EH (cell line): ENCODE measurements at places on chromosomes 6 and 20.

DNA sequence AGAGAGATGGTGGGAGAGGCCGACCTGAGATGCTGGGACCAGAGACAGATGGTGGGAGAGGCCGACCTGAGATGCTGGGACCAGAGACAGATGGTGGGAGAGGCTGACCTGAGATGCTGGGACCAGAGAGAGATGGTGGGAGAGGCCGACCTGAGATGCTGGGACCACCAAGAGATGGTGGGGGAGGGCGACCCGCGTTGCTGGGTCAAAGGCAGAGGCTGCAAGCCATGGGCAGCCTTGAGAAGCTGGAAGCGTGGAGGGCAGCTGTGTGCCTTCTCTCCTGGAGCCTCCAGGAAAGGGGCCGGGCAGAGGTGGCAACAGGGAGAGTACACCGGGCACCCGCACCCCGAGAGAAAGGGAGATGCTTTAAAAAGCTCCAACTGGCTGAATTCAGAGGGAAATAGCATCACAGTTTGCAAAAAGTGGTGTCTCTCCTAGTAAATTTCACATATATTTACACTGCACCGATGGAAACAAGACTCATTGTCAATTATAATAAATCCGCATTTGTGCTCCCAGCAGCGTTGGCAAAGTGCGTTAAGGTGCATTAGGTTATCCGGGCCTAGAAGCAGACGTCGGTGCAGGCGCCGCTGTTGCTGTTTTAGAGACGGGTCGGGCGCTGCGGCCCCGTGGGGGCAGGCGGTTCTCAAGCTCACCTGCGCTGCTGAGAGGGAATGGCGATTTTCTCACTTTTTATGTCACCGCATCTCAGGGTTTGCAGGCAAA is 132.4 kb downstream of the DLL1 start:
- DNase-seq = no peak

DNA sequence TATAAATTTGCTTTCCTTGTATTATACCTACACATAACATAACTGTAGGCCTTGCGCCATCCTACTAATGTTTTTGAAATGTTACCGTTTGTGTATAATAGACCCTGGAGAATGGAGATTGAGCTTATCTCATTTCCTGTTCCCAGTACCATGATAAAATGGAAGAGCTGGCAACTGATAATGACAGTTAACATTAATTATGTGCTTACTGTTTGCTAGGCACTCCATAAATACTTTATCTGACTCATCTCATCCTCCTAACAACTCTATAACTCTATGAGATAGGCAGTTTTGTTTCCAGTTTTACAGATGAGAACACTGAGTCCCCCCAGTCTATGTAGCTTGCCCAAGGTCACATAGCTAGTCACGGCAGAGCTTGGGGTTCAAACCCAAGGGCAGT is 396.7 kb downstream of the SYNE1 start:
- no peak for DNase-seq

DNA sequence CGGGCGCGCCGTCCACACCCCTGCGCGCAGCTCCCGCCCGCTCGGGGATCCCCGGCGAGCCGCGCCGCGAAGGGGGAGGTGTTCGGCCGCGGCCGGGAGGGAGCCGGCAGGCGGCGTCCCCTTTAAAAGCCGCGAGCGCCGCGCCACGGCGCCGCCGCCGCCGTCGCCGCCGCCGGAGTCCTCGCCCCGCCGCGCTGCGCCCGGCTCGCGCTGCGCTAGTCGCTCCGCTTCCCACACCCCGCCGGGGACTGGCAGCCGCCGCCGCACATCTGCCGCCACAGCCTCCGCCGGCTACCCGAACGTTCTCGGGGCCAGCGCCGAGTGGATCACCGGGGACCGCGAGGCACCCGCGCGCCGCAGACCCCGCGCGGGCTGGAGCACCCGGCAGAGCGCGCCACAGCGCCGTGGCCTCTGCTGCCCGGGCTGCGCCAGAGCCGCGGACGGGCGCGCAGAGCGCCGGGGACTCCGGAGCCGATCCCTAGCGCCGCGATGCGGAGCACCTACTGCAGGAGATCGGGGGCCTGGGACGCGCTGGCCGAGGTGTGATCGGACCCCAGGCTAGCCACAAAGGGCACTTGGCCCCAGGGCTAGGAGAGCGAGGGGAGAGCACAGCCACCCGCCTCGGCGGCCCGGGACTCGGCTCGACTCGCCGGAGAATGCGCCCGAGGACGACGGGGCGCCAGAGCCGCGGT is at the start of gene BMP2:
Gene BMP2, plus strand, starts transcription at position 151 of the 692 bp plus-strand sequence. CDS start 2,441 bp downstream, outside the sequence.
- peak; percentile 50 for DNase-seq

DNA sequence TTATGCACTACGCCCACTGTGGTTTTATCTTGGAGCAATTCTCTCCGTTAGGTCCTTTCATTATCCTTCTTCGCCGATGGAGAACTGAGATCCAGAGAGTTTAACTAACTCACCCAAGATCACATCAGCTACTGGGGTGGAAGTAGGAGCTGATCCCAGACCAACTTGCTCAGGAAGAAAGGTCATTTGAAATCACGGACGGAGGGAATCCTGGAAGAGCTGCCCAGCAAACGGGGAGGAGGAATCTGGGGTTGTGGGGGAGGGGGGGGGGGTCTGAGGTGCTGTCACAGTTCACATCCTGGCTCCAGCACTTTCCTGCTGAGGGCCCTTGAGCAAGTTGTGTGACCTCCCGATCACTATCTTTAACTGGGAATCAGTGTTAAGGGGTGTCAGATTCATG is 62.0 kb downstream of the NPEPL1 start:
- DNase-seq = no peak

GRCh38 chr20:45087814-45088213 is 13.1 kb downstream of the KCNS1 start:
- DNase-seq = peak; percentile 66

DNA sequence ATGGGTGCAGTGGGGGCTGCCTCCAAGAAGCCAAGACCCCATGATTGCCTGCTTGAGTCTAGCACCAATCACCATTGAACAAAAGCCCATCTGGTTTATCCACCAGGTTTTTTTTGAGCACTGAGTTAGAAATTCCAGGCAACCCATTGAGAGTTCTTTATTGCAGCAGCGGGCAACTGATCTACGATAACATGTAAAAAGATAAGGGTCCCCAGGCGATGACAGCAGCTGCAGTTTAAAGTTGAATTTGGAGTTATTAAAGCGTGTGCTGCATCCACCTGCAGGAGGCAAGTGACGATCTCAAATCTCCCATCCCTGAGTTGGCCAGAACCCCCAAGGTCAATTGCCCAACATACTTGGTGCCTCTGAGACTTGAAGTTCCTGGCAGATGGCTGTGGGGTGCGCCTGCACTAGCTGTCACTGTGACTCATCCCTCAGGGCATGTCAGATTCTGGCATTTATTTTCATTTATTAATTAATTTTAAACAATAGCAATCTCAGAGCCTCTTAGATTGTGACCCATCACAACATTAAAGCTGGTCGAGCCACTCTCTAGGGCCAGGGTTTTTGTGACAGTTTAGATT is 290.4 kb upstream of the SULF2 start:
- peak; percentile 28 for DNase-seq

GRCh38 chr6:68192988-68193387 is 442.1 kb upstream of the ADGRB3 start:
- DNase-seq = no peak

GRCh38 chr20:5841522-5841921 is 91.3 kb downstream of the SHLD1 start:
- DNase-seq = no peak

DNA sequence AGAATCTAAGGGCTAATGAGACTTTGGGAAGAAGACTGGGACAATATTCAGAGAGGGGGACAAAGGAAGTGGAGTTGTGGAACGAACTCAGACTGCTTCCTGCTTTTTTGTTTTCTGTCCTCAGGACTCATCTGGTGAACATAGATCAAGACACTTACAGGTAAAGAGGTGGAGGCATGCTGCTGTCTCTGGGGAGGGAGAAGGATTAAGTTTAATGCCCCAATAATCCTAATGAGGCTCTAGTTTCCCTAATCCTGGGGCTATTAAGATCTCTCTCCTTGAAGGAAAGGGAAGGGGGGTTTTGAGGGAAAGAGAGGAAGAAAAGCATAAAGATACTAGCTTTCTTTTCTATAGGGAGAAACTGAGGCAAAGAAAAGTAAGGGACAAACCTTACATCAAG is 4.6 kb downstream of the MSH5 start:
- DNase-seq = no peak

DNA sequence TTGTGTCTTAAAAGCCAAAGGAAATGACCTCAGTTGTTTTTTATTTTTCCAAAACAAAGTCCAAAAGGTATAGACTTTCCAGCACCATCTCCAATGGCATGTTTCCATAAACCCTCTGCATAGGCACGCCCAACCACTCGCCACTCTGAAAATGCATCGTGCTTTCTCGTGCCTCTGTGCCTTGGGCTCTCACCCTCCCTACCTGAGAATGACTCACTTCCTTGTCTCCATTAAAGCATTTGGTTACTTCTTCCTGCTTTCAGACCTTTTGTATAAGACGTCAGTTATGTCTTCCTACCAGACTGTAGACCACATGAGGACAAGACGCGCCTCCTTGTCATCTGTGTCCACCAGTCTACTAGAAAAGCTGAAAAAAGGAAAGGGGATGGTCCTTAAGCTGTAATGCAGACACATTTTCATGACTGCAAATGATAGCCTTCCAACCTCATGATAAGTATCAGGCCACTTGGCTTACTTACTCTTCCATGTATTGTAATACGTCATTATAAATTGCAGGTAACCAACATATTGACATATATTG is 61.2 kb upstream of the CDYL start:
- DNase-seq = no peak

DNA sequence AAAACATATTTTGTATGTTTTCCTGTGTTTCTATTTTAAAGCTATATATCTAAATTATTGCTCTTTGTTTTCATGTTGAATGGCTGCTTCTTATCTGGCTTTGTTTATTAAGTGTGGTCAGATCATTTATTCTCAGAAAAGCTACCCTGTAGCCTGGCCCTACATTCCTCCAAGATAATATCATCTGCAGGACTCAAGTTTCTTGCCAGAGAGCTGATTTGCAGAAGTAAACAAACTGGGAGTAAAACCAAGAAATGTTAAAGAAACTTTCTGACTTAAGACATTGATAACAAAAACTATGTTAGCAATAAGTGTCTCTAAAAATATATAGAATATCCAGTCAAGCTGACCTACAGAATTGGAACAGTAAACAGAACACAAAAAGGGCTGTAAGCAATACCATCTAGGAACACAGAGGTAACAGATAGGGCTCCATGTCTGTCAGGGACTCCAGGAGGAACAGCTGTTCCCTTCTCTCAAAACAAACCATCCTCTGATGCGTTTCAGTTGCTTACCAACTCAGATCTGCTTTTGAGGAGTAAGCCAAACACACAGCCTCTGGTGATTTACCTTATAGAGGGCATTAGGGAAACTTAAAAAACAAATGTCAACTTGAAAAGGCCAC is 17.5 kb upstream of the CEP85L start:
- DNase-seq = peak; percentile 79

DNA sequence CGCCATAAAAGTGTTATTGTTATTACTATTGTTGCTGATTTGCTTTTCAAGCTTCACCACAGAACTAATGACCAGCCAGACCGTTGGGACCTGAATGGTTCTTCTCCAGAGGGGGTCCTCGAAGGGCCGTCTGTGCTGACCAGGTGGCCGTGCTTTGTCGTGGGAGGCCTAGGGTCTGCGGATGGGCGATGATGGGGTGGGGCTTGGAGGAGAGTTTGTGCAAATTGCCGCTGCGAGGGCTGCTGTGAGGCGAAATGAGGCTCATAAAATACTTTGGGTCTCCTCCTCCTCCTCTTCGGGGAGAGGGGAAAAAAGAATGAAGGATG is 6.0 kb upstream of the ZBTB22 start:
- DNase-seq = no peak

DNA sequence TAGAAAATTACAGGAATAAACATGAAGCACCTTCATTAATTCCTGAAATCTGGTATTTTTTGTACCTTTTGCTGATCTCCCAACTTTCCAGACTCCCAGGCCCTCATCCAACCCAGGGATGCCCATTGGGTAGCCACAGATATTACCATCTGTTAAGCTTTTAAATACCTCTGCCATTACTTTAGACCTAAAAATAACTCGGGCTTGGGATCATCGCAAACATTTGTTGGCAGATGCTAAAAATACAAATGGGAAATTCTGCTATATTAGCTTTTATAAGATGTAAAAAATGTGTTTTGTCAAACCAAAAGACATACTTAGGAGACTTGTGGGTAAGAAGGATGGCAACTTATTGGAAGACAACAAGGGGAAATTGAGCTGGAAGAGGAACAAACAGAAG is 376.1 kb downstream of the CENPW start:
- peak; percentile 80 for DNase-seq

GRCh38 chr6:29486577-29486976 is 1.2 kb downstream of the MAS1L start:
- no peak for DNase-seq

GRCh38 chr6:162181111-162181510 is 546.5 kb downstream of the PRKN start:
- DNase-seq = no peak

- no peak for DNase-seq
Measured at GRCh38 chr6:157406661-157407060, 25.7 kb downstream of the ZDHHC14 start.

GRCh38 chr6:19891451-19891850 is 54.3 kb downstream of the ID4 start:
- DNase-seq = no peak

- no peak for DNase-seq
Measured at GRCh38 chr6:40634429-40634828, 47.3 kb upstream of the LRFN2 start.

- DNase-seq = no peak
Measured at GRCh38 chr6:163333038-163333437, 81.5 kb upstream of the QKI start.

DNA sequence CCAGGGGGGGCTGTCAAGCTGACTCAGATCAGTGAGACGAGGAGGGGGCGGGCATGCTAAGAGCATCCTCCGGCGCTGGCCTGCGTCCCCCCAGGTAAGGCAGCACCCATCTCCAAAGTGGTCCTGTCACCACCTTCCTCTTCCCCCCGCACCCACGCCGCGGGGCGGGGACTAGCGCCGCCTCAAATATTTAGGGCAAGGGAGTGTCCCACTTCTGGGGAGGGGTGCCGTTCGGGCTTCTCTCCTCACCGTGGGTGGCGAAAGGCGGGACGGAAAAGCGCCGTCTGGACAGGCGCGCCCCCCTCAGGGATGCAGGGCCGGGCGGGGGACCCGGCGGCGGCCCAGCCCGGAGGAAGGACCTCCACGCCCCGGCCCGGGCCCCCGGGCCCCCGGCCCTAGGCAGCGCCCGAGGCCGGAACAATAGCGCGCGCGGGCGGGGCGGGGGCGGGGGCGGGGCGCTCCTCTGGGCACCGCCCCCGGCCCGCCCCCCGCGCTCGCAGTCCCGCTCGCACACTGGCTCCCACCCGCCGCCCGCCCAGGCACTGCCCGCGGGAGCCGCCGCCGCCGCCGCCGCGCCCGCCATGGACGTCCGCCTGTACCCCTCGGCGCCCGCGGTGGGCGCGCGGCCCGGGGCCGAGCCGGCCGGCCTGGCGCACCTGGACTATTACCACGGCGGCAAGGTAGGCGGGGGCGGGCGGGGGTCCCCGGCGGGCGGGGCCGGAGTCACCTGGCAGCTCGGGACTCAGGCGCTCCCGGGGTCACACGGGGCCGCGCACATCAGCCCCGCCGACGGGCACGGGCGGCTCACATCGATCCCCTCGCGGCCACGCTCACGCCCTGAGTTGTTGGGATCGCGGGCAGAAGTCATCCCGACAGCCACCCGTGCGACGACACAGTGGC is at the start of gene TOX2:
Gene TOX2, plus strand, starts transcription at position 542 of the 900 bp plus-strand sequence. Its CDS starts 40 bp downstream, at position 582.
- peak; percentile 70 for DNase-seq
